A549 treated with dexamethasone at 1 μM for 4 hours (cell line): ENCODE measurements at places on chromosomes 4 and X. TPM values are rescaled to one million over a fixed set of nuclear protein-coding genes. Genes with fewer than 3 reads are reported as not detected.

Gene CYLC1
- total RNA-seq, result not detected in 5 replicates

Gene CLDN2
- total RNA-seq, result 5.8 to 8.3 TPM (median 7.8 TPM) in 5 replicates

Gene SLC2A9
- 0.32 to 0.59 TPM (median 0.49 TPM) in 5 replicates for total RNA-seq

Gene NEK1
- total RNA-seq, result 2.6 to 3.3 TPM (median 3.0 TPM) in 5 replicates

Gene SYTL4
- 2.3 to 4.1 TPM (median 3.2 TPM) in 5 replicates for total RNA-seq

Gene HTRA3
- total RNA-seq, result 14.9 to 21.5 TPM (median 19.4 TPM) in 5 replicates

Gene RAI2
- total RNA-seq, result 0.21 to 0.39 TPM (median 0.27 TPM) in 5 replicates

Gene RNF4
- total RNA-seq, result 60.0 to 82.6 TPM (median 63.7 TPM) in 5 replicates

Gene RAP2C
- total RNA-seq, result 24.4 to 44.8 TPM (median 28.9 TPM) in 5 replicates

Gene APLN
- 0.68 to 0.90 TPM (median 0.77 TPM) in 5 replicates for total RNA-seq

Gene CLGN
- total RNA-seq, result 4.9 to 6.1 TPM (median 5.1 TPM) in 5 replicates

Gene HERC5
- total RNA-seq, result 3.6 to 5.0 TPM (median 4.5 TPM) in 5 replicates

Gene RAB9B
- 0.02 to 0.05 TPM (median 0.04 TPM) in 4 of 5 replicates, not detected in the other for total RNA-seq

Gene PABPC5
- not detected in 5 replicates for total RNA-seq

Gene TSC22D3
- 210 to 273 TPM (median 236 TPM) in 5 replicates for total RNA-seq

Gene BANK1
- total RNA-seq, result 0.80 to 1.1 TPM (median 1.1 TPM) in 5 replicates

Gene TKTL2
- total RNA-seq, result not detected in 5 replicates

Gene PDLIM3
- 0.08 to 0.27 TPM (median 0.14 TPM) in 5 replicates for total RNA-seq

Gene GUCY1A1
- not detected in 5 replicates for total RNA-seq

Gene BEND4
- 0.01 to 0.07 TPM (median 0.01 TPM) in 4 of 5 replicates, not detected in the other for total RNA-seq

Gene CYP4V2
- 2.9 to 3.4 TPM (median 3.2 TPM) in 5 replicates for total RNA-seq

Gene COX7B2
- total RNA-seq, result not detected in 5 replicates

Gene FAM13A
- total RNA-seq, result 4.8 to 7.5 TPM (median 5.9 TPM) in 5 replicates

Gene GPR173
- not detected in 5 replicates for total RNA-seq

Gene GBA3
- not detected in 5 replicates for total RNA-seq

Gene PRKG2
- 0.65 to 0.97 TPM (median 0.71 TPM) in 5 replicates for total RNA-seq

Gene ITGB1BP2
- 0.48 to 1.1 TPM (median 0.94 TPM) in 5 replicates for total RNA-seq

Gene AWAT2
- not detected in 5 replicates for total RNA-seq

Gene GIMD1
- not detected in 5 replicates for total RNA-seq

Gene FMR1
- 18.3 to 25.8 TPM (median 22.0 TPM) in 5 replicates for total RNA-seq

Gene GAGE12E
- not detected in 5 replicates for total RNA-seq

Gene SYN1
- 0.15 to 0.73 TPM (median 0.42 TPM) in 5 replicates for total RNA-seq

Gene TCEAL2
- total RNA-seq, result not detected in 5 replicates

Gene UGT2B10
- 0.05 TPM in 1 of 5 replicates, not detected in the others for total RNA-seq

Gene ART3
- not detected in 5 replicates for total RNA-seq

Gene MXD4
- 14.6 to 22.6 TPM (median 20.5 TPM) in 5 replicates for total RNA-seq

Gene NXT2
- 7.9 to 10.7 TPM (median 9.1 TPM) in 5 replicates for total RNA-seq

Gene CCDC110
- 0.05 TPM in 1 of 5 replicates, not detected in the others for total RNA-seq

Gene DDIT4L
- 0.16 to 0.27 TPM (median 0.24 TPM) in 5 replicates for total RNA-seq

Gene TLL1
- total RNA-seq, result 0.11 to 0.28 TPM (median 0.14 TPM) in 5 replicates

Gene SPACA5
- not detected in 5 replicates for total RNA-seq

Gene PHKA1
- total RNA-seq, result 23.5 to 33.3 TPM (median 30.8 TPM) in 5 replicates

Gene VCX3B
- total RNA-seq, result not detected in 5 replicates

Gene PLP1
- total RNA-seq, result 0.07 TPM in 1 of 5 replicates, not detected in the others

Gene CXorf49
- not detected in 5 replicates for total RNA-seq

Gene CSTF2
- 31.2 to 33.1 TPM (median 32.0 TPM) in 5 replicates for total RNA-seq

Gene ACOT9
- total RNA-seq, result 86.4 to 100 TPM (median 93.1 TPM) in 5 replicates

Gene PAGE4
- total RNA-seq, result not detected in 5 replicates

Gene NSG1
- total RNA-seq, result 9.9 to 13.5 TPM (median 11.3 TPM) in 5 replicates

Gene UCP1
- total RNA-seq, result 0.06 to 0.07 TPM (median 0.07 TPM) in 3 of 5 replicates, not detected in the others

Gene MAGEA9B
- total RNA-seq, result not detected in 5 replicates

Gene LDOC1
- 74.9 to 103 TPM (median 99.8 TPM) in 5 replicates for total RNA-seq

Gene KIT
- total RNA-seq, result 0.02 to 0.12 TPM (median 0.05 TPM) in 5 replicates
